ENCODE measurements at places on chromosomes 2 and 18. TPM values are rescaled to one million over a fixed set of nuclear protein-coding genes. Genes with fewer than 3 reads are reported as not detected.
A peak's percentile ranks its signal among the peaks of the same experiment; 100 is the strongest.

Gene QPCT
- total RNA-seq: 0.70 TPM

DNA sequence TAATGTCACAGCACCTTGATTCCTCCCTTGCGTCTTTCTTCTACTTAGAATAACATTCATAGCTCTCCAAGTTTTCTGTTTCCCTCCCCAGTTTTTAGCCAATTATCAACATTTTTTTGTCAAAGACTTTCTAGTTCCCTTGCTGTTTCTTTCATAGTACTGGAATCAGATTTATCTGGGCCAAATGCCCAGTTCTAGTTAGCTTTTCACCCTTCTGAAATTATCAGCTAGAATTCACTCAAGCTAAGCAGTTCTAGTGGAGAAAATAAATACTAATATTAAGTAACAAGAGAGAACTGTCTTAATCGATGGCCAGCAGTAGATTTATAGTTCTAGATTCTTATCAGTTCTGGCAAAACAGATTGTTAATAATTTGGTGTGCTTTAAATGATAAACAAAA lies 36.2 kb downstream of the EFEMP1 start:
- DNase-seq: no peak

DNA sequence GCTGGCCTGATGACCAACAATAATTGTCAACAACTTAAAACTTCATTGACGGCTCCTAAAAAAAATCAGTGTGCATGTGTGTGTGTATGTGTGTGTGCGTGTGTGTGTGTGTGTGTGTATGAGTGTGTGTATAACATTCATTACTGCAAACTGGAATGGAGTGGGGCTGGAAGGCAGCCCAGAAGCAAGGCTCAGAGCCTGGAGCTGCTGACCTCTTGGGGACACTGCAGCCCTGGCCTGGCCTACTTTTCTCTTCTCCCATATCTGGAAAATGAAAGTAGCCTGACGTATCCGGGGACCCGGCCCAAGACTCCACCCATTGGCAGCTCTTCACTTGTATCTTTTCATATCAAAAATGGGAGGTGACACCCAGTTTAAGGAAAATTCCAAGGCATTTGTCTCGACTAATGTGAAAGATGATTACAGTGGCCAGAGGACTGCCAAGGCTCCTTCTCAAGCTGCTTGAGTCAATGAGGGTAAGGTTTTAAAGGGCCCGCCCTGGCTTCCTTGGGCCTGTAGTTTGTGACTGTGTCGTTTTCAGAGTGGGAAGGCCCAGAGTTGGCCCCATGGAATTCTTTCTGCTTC lies 72.4 kb upstream of the IL1R1 start:
- no peak for DNase-seq

Gene SLC9A2
- not detected for total RNA-seq

DNA sequence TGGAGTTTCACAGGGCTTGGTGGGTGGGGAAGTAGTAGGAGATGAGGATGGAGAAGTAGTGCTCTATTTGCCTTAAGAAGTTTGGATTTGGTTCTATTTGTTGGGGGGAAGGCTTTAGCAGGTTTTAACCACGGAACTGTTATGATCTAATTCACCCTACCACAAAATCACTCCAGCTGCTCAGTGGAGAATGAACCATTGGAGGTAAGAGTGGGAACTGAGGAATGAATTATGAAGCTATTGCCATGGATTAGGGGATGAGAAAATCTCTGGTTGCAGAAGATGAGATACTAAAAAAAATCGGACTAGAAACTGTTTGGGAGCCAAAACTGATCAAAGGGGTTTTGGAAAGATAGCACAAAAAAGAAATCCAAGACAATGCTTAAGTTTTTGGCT lies 488.9 kb downstream of the DLGAP1 start:
- no peak for DNase-seq

- no peak for DNase-seq
Measured at GRCh38 chr2:238597638-238598528, 171.2 kb downstream of the ASB1 start.

DNA sequence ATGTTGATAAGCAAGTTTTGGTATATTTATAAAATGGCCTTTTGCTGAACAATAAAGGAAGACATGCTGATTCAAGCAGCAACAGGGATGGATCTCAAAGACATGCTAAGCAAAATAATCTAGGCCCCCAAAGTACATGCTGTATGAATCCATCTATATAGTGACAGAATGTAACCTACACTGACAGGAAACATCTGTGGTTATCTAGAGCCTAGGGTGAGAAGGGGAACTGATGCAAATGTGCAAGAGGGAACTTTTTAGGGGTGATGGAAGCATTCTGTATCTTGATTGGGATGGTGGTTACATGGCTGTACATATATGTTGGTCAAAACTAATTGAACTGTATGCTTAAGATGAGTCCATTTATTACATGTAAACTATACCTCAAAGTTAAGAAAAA lies 24.2 kb downstream of the CNRIP1 start:
- no peak for DNase-seq

DNA sequence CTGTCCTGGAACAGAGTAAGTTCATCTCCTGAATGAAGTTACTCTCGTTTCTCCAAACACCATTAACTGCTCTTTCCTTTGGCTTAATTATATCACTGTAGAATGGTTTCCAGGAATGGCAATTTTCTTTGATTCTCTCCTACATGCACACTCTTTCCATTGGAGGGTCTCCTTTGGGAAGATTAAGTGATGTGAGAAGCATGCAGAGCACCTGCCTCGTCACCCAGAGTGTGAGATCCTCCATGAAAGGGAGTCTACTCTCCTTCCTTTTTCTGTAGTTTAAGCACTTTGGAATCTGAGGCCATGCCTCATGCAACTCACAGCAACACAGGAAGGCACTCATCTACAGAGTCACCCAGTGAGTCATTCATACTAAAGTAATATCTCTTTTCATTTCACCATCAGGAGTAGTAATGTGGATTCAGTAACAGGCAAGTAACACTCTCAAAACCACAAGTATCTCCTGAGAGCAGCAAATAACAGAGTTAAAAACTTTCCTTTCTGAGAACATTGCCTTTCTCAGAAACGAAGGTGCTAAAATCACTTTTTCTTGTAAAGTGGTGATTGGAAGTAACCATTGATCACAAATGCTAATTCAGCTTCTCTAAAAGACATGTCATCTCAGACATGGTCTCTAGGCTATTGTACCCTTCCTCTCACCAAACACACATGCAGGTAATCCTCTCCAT lies 52.8 kb upstream of the IL1RL1 start:
- DNase-seq: peak; percentile 64

GRCh38 chr2:140892911-140893637 lies 1237.7 kb downstream of the LRP1B start:
- DNase-seq: no peak

- DNase-seq: no peak
Measured at GRCh38 chr2:38700881-38701458, 35.1 kb downstream of the GALM start.

- no peak for DNase-seq
Measured at GRCh38 chr2:14982790-14983189, 350.3 kb downstream of the LRATD1 start.

Gene HOXD4
- total RNA-seq: not detected

DNA sequence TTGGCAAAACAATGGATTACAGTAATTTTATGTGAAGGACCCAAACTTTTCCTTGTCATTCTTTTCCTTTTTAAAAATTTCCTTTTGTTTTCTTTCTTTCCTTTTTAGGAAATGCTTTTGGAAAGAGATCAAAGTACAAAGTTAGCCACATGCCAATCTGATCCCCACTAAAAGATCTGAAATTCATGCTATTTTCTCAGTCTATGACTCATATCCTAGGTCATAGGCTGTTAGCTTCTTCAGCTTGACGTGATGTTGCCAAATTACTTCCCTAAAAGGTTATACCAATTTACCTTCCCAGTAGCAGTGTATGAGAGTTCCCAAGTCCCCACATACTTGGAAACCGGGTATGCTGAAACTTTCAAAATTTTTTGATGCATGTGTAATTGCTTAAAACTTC lies 355.3 kb downstream of the INSIG2 start:
- DNase-seq: no peak

Gene RAB11FIP5
- 6.6 TPM for total RNA-seq

Gene ALPG
- total RNA-seq: not detected

DNA sequence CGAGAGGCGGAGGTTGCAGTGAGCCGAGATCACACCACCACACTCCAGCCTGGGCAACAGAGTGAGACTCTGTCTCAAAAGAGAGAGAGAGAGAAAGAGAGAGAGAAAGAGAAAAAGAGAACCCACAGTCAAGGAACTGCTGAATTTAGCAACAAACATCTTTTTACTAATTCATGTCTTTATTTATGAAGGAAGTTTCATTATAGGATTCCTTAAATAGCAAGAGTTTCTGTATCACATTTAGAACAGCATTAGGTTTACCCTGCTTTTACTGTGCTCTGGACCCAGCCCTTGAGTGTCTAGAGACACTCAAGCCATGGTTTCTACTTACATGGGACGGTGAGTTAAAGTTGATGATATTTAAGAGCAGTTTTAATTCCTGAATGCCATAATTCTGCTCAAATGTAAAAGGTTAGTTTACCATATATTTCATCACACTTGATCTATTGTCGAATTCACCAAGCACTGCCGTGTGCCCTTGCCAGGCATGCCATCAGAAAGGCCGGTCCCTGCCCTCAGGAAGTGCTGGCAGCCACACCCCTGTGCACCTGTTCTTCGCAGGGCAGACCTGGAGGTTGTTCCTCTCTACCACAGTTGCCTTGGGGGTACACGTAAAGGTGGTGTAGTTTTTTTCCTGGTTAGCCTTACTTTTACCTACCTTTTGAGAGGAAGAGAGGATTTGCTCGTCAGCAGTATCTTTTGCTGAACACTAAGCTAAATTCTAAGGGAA lies 153.3 kb downstream of the LDLRAD4 start:
- DNase-seq: no peak

DNA sequence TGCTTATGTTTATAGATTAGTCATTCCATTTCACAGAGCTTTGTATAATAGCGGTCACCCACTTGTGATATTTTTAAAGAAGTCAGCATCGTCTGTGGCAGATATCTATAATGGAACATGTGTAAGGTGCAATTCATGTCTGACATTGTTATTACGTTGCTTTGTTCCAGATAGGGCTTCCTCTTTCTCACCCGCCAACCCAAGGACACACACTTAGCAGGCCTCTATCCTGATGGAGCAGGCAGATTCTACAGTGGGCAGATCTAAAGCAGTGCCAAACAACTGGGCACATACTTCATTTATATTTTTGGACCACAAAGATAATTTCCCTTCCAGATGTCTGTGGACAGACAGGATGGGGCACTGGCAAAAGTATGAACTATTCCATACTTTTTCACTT lies 573.1 kb downstream of the TDRD15 start:
- DNase-seq: no peak
